ENCODE measurements at places on chromosomes 6 and 20.

DNA sequence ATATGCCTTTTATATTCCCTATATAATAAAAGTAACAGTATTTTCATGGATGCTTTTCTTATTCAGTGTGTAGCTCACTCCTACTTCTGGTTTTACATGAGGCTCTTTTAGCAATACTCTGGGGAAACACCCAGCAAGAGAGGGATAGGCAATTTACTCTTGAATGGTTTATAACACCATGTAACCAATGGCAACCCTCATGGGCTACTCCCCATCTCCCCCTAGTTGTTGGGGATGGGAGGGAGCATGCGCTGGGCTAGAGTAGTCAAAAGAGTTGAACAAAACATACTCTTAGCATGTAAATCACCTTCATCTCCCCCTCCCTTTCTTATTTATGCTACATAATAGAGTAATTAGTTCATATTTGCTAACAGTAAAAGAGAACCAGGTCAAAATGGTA lies 140.1 kb upstream of the LRFN2 start:
- no peak for DNase-seq

DNA sequence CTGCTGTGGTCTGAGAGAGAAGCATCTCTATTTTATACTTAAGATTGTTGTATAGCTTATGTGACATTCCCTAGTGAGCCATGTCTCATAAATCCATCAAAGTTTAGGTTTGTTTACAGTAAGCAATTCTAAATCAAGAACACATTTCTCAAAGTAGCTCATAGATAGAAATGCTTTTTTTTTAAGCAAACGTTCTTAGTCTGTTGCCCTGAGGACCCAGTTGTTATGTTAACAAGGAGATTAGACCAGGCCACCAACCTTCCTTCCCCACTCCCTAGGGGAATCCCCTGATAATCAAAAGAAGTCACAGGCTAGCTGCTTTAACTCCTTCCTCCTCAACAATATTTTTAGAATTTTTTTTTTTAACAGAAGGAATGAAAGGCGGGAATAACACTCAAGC lies 169.0 kb downstream of the FUT9 start:
- no peak for DNase-seq

DNA sequence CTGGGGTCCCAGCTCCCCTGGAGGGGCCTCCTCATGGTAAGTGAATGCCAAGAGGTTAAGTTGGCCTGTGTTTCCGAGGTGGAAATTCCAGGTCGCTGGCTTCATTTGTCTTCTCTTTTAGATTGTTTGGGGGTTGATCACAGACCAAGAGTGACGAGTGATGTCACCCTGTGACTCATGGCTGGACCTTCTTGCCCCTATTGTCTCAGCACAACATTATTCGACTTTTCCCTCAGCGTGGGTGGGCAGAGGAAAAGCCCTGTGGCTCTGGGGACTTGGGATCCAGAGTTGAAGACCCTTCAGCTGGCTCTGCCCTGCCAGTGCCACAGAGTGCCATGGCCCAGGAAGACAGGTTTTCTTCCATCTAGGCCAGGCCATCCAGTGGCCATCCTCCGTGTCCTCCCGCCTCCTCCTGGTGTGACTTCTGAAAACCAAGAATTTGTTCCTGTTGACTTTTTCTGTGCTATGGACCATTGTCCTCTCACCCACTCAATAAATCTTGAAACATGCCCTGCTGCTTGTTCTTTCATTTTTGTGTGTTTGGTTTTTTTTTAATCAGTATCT lies 15.4 kb upstream of the SNHG17 start:
- DNase-seq = no peak

- no peak for DNase-seq
Observed at GRCh38 chr6:44869321-44869897, 458.7 kb upstream of the RUNX2 start.

GRCh38 chr6:42140756-42141602 lies 1.4 kb downstream of the C6orf132 start:
- DNase-seq = no peak

DNA sequence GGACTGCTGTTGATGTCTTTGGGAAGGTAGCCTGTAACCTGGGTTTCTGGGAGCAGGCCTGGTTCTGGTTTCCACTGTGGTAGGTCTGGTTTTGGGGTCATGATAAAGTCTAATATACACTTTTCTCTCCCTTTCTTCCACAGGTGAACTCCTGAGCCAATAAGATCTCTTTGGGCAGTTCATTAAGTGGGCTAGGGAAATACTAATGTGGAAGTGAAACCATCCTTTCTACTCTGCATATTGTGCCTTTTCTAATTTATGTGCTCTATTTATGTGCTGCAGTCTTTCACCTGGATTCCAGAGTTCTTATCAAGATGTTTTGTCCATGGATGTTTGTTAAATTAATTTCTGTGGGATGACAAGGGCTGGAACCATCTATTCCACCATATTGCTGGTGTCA lies 165.7 kb upstream of the PTPRK start:
- no peak for DNase-seq

Measured in NCI-H1694 (cell line).